Left ventricle myocardium inferior (tissue), 1 donor: ENCODE measurements at places on chromosomes 11 and 22. TPM values are rescaled to one million over a fixed set of nuclear protein-coding genes. Genes with fewer than 3 reads are reported as not detected.
A peak's percentile ranks its signal among the peaks of the same experiment; 100 is the strongest.

GRCh38 chr11:5246772-5247471 lies 2.7 kb downstream of the HBG1 start:
- no peak for DNase-seq

DNA sequence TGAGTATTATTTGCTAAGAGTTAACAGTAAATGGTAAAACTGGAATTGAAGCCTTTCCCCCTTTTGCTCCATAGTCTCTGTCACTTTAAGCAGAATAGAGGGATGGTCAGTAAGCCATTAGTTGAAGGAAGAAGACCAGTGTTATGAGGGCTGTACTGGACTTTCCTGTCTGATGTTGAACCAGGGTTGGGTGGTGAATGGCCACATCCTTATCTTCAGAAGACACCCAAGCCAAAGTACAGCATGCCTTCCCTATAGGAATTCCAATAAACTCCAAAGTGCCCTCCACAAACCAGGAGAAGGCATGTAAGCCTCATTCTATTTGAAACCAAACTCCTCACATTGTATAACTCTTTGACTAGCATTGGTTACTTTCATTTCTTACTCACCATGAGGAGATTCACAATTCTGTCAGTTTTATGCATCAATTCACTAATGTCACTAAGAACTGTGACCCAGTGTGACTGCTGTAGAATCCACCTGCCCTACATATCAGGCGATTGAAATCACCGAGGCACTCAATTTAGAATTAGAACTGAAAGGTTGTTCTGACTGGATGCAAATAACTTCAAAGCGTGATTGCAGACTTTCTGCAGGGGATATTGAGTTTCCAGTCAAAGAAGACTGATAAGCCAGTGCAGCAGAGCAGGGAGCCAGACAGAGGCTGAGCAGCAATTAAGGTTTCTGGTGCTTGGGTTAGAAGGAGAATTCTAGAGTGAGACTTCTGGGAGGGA lies 107.1 kb upstream of the DDI1 start:
- DNase-seq = no peak

DNA sequence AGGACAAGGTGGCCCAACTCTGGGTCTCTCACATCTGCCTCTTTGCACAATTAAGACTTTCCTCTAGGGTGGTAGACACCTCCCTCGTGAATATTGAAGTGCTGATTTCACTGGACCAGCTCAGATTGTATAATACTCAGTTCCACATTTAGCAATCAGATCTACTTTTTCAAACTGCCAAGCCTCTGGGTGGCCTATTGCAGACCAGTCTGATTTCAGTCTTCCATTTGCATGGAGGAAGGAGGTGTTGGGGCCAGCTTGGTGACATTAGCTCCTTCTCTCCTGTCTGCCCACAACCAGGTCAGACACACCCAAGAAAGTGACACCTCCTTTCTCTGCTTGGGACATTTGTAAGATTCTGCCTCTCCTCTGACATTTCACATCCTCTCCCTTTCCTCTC lies 78.2 kb downstream of the PPFIBP2 start:
- no peak for DNase-seq

DNA sequence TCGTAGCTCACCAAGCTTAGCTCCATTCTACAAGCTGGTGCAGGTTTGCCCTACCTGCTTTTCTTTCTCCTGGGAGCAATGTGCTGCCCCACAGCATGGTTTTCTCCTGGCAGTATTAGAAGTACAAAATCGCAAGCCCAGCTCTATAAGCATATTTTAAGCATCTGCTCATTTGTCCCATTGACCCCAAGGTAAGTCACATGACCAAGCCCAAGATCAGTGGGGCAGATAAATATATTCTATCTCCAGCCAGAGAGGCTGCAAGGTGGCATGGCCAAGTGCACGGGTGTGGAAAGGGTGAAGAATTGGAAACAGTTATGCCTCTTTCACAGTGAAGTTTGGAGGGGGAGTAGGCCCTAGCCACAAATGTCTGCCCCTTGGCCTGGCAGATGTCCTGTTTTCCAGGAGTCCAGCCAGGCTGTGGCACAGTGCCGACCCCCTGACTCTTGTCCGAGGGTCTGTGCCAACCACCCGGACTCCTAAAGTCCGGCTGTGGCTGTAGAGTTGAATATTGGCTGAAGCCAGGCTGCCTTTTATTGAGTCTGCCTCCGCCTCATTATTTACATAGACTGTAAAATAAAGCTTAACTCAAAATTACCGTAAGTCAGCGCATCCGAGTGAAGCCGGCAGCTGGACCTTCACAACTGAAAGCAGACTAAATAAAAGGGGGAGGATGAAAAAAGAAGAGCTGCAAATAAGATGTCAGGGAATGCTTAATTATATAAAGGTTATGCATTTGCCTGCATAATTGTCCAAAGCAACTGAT lies 165.7 kb downstream of the COMMD9 start:
- no peak for DNase-seq

- no peak for DNase-seq
Measured at GRCh38 chr11:34104680-34105078, 750 bp upstream of the NAT10 start.

GRCh38 chr22:35838855-35839576 lies 121.3 kb downstream of the APOL5 start:
- DNase-seq = no peak

The LRRC55 gene
- total RNA-seq = 0.16 TPM

DNA sequence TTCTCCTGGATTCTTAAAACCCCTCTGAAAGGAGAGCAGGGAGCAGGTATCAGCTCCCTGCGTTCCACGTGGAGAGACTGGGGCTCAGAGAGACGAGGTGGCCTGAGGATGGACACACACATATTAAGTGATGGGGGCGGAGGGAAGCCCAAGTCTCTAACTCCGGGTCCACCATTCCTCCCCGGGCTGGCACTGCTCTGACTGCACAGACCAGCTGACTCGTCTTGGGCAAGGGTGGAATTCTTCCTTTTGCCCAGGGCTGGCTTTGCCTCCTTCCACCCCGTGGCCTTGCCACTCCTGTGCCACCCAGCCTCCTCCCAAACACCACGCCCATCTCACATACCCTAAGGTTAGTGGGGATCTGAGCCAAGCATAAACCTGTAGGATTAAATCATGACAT lies 65.0 kb downstream of the BUD13 start:
- DNase-seq = no peak

DNA sequence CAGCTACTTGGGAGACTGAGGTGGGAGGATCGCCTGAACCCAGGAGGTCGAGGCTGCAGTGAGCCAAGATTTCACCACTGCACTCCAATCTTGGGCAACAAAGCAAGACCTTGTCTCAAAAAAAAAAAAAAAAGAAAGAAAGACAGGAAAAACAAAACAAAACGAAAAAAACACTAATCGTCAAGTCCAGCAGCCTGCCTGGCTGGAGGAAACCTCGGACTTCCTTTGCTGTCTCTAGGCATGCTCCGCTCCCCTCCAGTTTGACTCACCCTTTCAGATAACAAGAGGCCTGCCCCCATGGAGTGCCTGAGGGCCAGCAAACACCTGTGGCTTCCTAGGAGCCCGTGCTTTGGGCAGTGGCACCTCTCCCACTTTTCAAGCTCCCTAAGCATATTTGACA lies 28.8 kb upstream of the CHKA start:
- no peak for DNase-seq

The KRTAP5-8 gene
- total RNA-seq = not detected

The OPCML gene
- 0.63 TPM for total RNA-seq

The LDHAL6A gene
- not detected for total RNA-seq

The GLYAT gene
- not detected for total RNA-seq

DNA sequence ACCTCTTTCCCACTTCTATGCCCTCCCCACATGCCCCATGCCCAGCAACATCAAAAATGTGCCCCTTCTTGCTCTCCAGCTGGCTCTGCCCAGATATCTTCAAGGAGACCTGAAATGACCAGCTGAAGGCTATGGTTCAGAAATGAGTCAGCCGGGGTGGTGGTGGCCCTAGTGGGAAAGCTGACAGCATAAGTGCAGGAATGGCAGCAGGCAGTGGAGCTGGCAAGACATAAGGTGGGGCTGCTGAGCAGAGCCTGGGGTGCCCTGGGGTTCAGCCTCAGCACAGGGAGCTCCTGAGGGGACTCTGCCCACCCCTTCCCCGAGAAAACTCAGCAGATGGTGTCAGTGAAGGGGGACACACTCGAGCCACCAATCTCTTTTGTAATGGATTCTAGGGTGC lies 593.4 kb downstream of the BUD13 start:
- DNase-seq = no peak

GRCh38 chr11:22197139-22198005 lies 4.5 kb downstream of the ANO5 start:
- no peak for DNase-seq

GRCh38 chr22:42331014-42331413 lies 60.6 kb upstream of the TCF20 start:
- no peak for DNase-seq

The CTSF gene
- total RNA-seq = 48.6 TPM

DNA sequence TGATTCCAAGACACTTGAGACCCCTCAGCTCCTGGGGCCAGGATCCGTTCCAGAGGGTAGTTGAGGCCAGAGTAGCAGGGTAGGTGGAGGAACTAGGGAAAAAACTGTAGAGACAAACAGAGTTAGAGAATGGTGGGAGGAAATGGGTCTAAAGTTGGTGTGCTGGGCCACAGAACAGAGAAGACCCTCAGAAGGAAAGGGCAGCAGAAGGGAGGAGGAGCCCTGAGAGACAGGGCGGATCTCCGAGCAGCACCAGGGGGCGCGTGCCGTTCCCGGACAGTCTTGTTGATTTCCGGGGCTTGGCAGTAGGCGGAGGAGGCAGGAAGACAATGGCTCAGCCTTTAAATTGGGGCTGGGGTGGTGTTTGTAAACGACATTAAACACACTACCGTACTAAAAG lies 2.4 kb upstream of the CECR2 start:
- DNase-seq = peak; percentile 61

The MMP7 gene
- not detected for total RNA-seq
